NCI-H2227 treated with DMSO at 0.1 percent for 48 hours (cell line): ENCODE measurements at places on chromosomes 2 and 18.
A peak's percentile ranks its signal among the peaks of the same experiment; 100 is the strongest.

DNA sequence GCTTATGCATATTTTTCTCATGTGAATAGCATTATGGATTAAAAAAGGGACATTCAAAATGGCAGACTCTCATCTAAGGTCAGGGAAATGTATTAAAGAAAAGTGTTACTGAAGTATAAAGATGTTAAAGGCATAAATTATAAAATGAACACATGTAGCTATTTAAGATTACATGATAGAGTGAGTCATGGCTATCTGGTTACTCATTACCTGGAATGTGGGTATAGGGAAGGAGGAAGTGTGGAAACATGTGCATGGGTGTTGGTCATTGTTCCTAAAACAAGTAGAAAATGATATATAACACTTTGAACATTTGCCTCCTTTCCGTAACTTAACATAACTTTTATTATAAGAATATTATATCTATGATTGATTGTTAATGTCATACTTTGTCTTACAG lies 66.4 kb downstream of the MYO1B start:
- DNase-seq, result no peak

GRCh38 chr2:207243601-207244000 lies 77.9 kb upstream of the KLF7 start:
- no peak for DNase-seq

DNA sequence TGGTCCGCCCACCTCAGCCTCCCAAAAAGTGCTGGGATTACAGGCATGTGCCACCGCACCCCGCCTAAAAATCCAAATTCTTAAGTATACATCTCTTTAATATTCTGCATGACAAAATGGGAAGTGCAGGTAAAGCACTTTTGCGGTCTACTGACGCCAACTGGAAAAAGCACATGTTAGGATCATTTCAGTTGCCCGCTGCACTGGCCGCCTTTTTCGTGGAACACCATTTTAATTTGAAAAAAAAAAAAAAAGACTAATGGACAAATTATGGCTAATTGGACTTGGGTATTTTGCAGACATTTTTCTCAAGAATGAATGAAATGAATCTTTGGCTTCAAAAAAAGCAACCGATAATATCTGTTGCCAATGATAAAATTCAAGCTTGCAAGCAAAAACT lies 129.3 kb upstream of the GPC1 start:
- DNase-seq, result no peak

DNA sequence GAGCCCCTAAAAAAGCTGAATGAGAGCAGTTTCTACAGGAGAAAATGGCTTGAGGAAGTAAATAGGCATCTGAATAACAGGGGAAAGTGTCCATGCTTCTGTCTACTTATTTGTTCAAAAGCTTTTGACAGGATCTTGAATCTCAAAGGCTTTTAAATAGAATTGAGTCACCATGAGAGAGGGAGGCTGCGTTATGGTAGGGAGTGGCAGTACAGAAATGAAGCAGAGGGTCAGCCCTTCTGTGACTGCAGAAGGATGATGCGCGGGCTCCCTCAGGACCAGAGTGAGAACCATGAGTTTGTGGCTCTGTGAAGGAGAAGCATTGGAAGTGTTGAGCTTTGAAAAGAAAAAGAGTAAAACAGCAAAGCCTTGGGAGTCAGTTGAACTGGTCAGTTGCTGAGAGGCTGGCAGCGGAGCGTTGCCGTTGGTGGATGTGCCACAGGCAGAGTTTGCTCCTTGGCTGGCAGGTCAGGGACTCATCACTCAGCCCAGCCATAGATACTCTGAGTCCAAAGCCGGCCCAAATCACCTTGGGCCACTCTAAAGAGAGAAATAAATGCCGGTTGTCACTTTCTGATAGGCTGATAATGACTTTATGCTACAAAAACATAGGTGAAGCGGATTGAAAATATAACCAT lies 17.4 kb downstream of the COPS7B start:
- DNase-seq, result no peak

DNA sequence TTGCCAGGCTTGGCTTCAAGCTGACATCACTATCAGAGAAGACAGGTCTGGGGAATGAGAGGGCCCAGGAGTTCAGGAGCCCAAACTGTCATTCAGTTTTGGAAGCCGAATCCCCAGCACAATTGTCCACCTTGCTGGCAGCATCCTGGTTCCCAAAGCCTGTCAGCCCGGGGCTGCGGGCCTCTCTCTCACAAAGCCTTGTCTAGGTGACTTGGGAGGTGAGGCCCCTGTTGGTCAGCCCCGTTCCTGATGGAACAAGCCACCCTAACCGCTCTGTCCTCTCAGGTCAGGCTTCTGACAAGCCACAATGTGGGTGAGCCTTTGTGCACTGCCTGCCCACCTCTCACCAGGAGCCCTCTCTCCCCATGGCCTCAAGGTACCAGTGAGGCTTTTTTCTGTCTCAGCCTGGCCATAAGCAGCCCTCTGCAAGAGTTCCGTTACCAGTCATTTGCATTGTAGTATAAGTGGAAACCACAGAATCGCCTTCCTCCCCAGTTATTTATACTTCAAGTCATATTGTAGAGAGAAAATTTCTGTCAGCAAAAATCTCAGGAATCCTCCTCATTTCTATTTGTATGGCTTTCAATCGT lies 100.6 kb downstream of the MSH2 start:
- no peak for DNase-seq

DNA sequence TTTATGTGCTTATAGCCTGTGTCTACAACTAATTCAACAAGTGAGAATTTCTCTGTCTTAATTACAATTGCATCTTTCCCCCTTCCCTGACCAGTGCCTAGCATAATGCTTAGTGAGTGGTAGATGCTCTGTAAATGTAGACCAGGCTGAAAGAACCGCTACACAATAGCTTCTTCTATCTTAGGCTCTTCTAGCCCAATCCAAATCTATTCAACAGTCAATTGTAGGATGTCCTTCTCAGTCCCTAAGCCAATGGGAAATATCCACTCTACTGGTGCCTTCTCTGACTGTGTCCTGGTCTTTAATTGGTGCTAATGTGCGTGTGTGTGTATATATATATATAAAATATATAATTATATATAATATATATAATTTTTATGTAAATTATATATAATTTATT lies 34.1 kb upstream of the GCC2 start:
- DNase-seq, result no peak

- DNase-seq, result no peak
Measured at GRCh38 chr18:12032786-12033642, 51.7 kb downstream of the IMPA2 start.

- no peak for DNase-seq
Measured at GRCh38 chr2:241582328-241582727, 23.8 kb downstream of the BOK start.

- DNase-seq, result no peak
Measured at GRCh38 chr2:30222031-30222430, 9.3 kb upstream of the LBH start.

DNA sequence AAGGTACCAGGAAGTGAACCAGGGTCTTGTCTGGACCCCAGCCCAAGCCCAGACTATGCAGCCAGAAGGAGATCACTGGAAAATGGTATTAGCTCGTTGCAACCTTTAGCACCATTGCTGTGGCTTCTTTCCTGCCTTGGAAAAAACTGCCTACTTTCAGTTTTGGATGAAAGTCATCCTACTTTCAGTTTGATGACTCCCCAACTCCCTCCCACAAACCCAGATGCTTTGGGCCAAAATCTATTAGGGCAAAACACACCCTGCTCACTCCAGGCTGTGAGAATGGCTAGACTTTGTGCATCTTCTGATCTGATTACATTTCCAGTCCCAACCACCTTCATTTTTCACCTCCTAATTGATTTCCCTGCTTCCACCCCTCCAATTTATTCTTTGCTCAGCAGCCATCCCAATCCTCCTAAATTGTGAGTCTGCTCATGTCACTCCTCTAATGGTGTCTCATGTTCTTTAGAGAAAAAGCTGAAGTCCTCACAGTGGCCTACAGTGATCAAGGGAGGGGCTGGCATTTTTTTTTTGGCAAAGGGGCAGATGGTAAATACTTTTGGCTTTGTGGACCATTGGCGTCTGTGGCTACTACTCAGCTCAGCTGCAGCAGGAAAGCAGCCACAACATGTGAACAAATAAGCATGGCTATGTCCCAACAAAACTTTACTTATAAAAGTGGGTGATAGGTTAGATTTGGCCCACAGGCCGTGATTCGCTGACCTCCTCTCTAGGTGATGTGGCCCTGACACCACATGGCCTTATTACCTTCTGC lies 368.7 kb downstream of the SLC4A3 start:
- no peak for DNase-seq

DNA sequence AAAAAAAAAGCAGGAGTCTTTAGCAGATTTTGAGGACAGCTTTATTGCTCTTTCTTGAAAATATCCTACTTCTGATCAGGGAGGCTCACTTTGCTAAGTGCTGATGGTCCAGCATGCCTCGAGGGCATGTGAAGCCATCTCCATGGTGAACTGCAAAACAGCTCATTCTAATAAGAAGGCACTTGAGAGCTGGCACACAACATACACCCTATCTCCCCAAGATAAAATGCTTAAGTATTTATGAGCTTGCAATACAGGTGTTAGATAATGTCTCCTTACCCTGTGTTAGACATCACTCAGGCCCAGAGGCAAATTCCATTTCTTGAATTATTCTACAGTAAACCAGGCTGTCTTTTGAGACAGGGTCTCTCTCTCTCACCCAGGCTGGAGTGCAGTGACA lies 2.7 kb downstream of the ENOSF1 start:
- DNase-seq, result no peak

DNA sequence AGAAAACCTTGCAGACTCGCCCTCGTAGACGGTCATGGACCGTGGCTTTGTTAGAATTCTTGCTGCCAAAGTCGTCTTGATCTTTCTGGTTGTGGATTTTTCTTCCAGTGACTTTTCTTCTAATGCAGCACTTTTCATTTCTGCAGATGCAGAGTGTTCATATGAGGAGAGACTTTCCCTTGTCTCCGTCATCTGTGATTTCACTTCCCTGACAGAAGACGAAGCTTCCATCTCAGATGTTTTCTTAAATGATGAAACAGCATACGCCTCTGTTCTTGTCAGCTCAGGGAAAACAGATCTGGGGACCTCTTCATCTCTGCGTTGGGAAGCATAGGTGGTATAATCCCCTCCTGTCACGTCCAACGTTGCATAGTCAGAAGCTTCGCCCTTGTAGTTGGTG lies 50.9 kb downstream of the PLEKHA3 start:
- DNase-seq, result no peak

DNA sequence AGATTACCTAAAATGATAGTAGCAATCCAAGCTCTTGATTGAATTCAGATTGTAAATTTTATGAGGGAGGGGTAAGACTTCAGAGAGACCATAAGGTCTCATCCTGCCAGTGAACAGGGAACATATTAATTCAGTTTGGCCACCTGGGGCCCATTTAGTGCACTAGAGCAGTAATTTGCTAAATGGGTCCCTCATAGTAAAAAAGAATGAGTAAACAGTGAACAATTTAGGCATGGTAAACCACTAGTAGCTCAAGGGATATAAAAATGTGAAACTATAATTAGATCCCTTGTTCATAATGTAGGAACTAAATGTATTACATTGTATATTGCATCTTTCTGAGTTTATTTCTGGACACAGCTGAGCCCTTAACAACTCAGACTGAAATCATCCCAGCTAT lies 4.9 kb upstream of the PHLPP1 start:
- peak; percentile 62 for DNase-seq

GRCh38 chr2:37672104-37672869 lies 845 bp upstream of the CDC42EP3 start:
- peak; percentile 89 for DNase-seq

DNA sequence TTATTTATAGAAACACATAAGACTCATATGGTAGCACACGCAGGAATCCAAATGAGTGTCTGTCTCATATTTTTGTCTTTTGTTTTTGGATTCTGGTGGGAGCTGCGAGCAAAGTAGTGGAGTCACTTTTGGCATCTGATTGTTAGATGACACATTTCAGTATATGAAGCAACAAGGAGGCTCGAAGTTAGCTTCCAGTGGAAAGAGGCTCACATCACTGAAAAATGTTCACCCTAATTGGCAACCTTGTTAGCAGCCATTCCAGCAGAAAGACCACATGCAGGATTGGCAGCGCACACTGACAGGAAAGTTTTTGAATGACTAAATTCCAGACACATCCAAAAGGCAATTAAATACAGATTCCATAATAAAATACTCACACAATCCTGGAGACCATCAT lies 87.4 kb downstream of the MYT1L start:
- no peak for DNase-seq

GRCh38 chr18:69021211-69021805 lies 223.4 kb downstream of the CCDC102B start:
- DNase-seq, result no peak

GRCh38 chr2:125456693-125457363 lies 1199.1 kb upstream of the GYPC start:
- DNase-seq, result no peak

GRCh38 chr2:83115155-83115554 lies 1343.9 kb downstream of the SUCLG1 start:
- no peak for DNase-seq

- DNase-seq, result no peak
Measured at GRCh38 chr2:16069933-16070647, 129.7 kb downstream of the MYCN start.

- no peak for DNase-seq
Measured at GRCh38 chr2:240421381-240421780, 14.1 kb upstream of the GPC1 start.

GRCh38 chr18:10018289-10018688 lies 104.5 kb downstream of the VAPA start:
- no peak for DNase-seq
